ENCODE measurements at places on chromosomes 11 and 22.

DNA sequence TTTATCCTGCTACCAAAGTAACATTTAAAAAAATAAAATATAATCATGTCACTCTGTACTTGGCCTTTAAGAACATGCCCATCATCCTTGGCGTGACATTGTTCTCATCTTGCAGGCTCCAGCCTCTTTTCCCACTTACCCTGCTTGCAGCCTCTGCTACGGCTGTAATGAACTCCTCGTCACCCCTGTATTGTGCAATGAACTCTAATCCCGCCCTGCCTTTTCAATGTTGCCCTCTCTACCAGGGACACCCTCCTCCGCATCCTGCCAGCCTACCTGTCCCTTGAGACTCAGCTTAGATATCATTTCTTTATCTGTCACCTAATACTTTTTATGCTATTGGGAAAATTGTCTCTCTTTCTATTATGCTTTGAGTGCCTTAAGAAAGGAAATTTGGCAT lies 12.6 kb upstream of the MMP20 start:
- no peak for DNase-seq
- no peaks in the 10 kb centered on the region for H3K27me3 ChIP-seq
- H3K36me3 ChIP-seq = no peaks in the 10 kb centered on the region
- H3K4me3 ChIP-seq = no peak overlapping the region

GRCh38 chr11:114784891-114785290 lies 106.6 kb downstream of the NXPE2 start:
- no peak for DNase-seq
- H3K4me3 ChIP-seq = no peak overlapping the region
- H3K4me1 ChIP-seq = no peaks in the 10 kb centered on the region
- H3K27me3 ChIP-seq = no peaks in the 10 kb centered on the region
- no peaks in the 10 kb centered on the region for H3K36me3 ChIP-seq
- H3K27ac ChIP-seq = no peak overlapping the region

GRCh38 chr11:46363455-46364005 lies 16.3 kb downstream of the DGKZ start:
- peak overlapping the region; percentile 82 for H3K27ac ChIP-seq
- H3K4me3 ChIP-seq = no peak overlapping the region
- no peaks in the 10 kb centered on the region for H3K27me3 ChIP-seq
- H3K4me1 ChIP-seq = peaks cover 27% of the 10 kb centered on the region
- no peak for DNase-seq

DNA sequence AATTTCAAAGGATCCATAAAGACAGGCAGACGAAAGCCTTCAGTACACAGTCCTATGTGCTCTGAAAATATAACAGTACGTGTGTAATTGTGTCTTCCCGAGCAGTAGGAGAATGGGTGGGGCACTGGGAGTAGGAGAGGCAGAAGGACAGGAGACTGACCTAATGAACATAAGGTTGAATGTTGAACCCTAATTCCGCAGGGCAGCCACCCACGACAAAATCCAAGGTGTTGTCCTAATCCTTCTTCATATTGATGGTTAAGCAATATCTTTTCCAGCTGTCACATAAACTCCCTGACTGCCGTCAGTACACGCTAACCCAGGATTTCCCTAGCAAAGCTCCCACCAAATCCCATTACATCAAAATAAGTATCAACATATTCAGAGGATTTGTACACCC lies 34.5 kb downstream of the SPATA19 start:
- no peak overlapping the region for H3K4me3 ChIP-seq
- DNase-seq = no peak
- no peak overlapping the region for H3K27ac ChIP-seq
- no peaks in the 10 kb centered on the region for H3K27me3 ChIP-seq

DNA sequence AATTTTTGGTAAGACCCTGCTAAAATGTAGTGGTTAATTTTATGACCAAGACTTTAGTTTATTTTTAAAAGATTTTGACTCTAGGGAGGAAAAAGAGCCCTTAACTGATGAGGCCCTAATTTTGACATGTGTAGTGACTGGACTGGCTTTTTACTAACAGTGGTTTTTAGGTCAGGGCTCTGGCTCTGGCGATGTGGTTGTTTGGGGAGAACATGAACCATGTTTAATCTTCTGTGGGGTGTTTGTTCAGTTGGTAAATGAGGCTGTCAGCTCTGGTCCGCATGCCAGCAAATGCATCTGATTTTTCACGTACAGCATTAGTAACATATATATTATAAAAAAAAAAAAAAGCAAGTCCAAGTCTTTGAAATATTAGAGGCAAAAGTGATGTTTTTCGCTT lies 104.3 kb downstream of the EXT2 start:
- peaks cover 31% of the 10 kb centered on the region for H3K36me3 ChIP-seq
- no peaks in the 10 kb centered on the region for H3K4me1 ChIP-seq
- DNase-seq = no peak
- no peak overlapping the region for H3K27ac ChIP-seq

DNA sequence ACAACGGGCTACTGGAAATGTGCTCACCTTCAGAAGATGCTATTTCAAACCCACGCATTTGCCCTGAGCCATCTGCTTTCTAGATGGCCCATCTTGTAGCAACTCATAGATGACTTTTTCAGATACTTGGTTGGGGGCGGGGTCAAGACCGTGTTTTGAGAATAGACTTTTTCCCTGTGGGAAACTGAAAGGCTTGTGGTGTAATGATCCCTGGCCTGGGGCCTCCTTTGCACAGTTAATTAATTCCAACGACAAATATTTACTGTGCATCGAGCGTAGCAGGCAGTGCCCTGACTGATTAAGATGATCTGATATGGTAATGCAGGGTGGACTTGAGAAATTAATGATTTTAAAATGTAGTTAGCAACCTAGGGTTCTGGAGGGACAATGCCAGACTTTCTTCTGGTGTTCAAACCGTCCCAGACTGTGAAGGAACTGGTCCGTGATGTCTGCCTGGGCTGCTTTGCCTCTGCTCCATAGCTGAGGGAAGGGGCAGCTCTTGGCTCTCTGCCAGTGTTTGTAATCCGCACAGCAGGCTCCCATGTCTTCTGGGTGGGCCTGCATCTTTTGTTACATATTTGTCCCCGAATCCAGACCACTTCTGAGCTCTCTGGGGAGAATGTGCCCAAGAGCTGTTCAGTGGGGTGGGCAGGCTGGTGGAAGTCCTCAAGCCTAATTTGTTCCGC lies 84.8 kb downstream of the ADAMTS15 start:
- no peak overlapping the region for H3K4me3 ChIP-seq
- no peaks in the 10 kb centered on the region for H3K4me1 ChIP-seq
- no peak overlapping the region for H3K27ac ChIP-seq
- no peak for DNase-seq

- no peak for DNase-seq
- H3K36me3 ChIP-seq = no peaks in the 10 kb centered on the region
- no peaks in the 10 kb centered on the region for H3K27me3 ChIP-seq
Observed at GRCh38 chr11:88337987-88338668, 592 bp upstream of the CTSC start.

DNA sequence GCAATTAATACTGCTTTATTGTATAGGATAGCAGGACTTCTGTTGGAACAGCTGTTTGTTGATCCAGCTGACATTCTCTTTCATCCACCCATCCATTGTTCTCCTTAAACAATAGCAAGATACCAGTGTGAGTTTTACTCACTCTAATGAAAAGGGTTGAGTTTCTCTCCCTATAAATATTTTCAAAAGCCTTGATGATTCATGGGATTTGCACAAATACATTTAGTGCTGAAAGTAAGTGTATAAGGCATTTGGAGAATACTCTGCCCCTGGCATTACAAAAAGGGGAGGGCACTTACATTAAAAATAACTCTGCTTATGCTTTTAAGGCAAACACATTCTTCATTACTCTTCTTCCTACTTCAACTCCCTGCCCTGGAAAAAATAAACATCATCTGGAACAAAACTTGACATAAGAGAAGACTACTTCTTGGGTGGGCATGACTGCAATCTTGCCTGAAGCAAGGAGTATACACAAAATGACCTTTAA lies 634.9 kb downstream of the METTL15 start:
- no peaks in the 10 kb centered on the region for H3K36me3 ChIP-seq
- DNase-seq = no peak
- no peak overlapping the region for H3K27ac ChIP-seq

DNA sequence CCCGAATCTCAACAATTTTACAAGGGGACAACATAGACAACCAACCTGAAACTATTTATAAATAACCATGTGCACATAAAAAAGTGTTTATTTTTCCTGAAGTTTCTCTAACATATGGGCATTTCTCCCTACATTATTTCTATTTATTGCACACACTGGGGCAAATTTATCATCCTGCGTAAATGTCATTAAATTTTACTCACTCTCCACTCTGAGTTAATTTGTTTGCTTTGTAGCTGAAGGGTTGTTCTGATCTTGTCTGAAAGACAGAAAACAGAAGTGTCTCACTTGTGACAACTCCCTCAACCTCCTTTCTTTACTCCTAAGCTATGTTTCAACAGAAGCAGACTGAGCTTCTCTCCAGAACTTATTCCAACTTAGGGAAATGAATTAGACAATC lies 194.2 kb downstream of the HIPK3 start:
- no peaks in the 10 kb centered on the region for H3K4me1 ChIP-seq
- H3K36me3 ChIP-seq = no peaks in the 10 kb centered on the region
- no peak for DNase-seq

DNA sequence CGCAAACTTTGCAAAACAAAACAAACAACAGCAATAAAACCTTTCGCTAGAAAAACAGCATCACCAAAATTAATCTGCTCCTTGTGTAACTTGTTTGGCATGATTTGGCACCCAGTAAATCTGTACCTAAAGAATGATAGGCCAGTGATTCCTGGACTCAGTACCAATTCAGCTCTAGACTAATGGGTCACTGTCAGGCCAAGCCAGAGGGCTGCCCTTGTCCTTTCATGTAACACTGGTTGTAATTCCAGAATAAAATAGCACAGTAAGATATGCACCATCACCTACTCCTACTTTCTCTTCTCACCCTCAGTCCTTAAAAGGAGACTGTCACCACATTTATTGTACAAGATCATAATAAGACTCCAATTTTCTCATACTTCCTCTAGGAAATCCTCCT lies 341.6 kb upstream of the PITPNB start:
- no peak overlapping the region for H3K4me3 ChIP-seq
- H3K27me3 ChIP-seq = no peaks in the 10 kb centered on the region
- no peak for DNase-seq
- H3K36me3 ChIP-seq = no peaks in the 10 kb centered on the region

- no peak for DNase-seq
- H3K4me3 ChIP-seq = no peak overlapping the region
- no peaks in the 10 kb centered on the region for H3K4me1 ChIP-seq
- no peak overlapping the region for H3K27ac ChIP-seq
Observed at GRCh38 chr11:109644152-109644551, 222.2 kb downstream of the C11orf87 start.

Data from ascending aorta (tissue), 2 donors.